ENCODE measurements at places on chromosomes 4 and X.

- no peak for DNase-seq
Measured at GRCh38 chr4:20386001-20386740, 134.5 kb downstream of the SLIT2 start.

DNA sequence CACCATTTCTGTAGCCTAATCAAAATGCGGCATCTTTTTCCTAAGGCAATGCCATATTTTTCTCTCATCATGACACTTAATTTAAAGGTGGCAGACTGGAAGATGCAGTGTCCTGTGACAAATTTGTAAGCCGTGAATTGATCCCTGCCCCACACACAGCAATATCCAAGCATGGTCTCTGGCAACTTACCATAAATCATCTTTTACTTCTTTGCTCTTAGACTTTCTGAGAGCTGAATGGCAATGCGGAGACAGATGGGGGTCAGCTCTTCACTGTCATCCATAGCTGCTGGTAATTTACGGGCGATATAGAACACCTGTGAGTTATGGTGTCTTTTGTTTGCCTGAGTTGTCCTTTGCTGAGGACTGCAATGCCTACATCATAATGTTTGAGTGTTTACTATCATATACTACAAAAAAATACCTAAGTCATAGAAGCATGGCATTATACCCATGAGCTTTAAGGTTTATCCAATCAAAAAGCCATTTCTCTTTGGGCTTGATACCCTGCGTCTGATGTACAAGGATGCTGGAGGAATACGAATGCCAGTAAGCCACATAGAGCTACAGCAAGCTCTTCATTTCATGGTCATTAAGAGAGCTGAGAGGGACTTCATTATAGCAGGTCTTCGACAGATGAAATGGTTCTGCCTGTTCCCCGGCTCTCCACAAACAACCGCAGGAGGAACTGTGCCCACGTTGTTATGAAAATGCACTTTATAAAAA is 148.1 kb downstream of the TRIML1 start:
- no peak for DNase-seq

GRCh38 chrX:39356119-39356807 is 555.0 kb downstream of the MID1IP1 start:
- DNase-seq, result no peak

- DNase-seq, result no peak
Measured at GRCh38 chrX:72307646-72308051, 1.9 kb upstream of the CITED1 start.

- DNase-seq, result no peak
Measured at GRCh38 chr4:110294165-110294564, 95.8 kb upstream of the ELOVL6 start.

DNA sequence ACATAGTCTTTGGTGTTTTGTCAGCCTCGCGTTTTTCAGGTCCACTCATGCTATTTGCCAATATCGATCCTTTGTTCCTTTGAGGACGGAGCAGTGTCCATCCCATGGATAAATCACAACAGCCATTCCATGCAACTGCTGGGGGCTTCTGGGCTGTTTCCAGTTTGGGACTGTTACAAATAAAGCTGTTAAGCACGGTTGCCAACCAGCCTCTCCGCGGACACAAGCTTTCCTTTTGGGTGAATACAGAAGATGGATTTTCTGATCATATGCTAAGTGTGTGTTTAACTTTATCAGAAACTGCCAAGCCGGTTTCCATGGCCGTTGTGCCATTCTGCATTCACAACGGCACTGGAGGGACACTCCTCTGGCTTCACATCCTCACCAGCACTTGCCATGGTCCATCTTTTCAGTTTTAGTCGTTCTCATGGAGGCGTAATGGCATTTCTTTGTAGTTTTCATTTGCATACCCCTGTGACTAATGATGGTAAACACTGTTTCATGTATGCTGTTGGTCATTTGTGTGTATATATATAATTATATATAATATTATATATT is 67.8 kb downstream of the ABLIM2 start:
- DNase-seq, result no peak

- DNase-seq, result no peak
Measured at GRCh38 chr4:69524706-69525105, 29.0 kb upstream of the UGT2B4 start.

- DNase-seq, result peak; percentile 48
Measured at GRCh38 chr4:57163530-57164459, 53.6 kb upstream of the IGFBP7 start.

DNA sequence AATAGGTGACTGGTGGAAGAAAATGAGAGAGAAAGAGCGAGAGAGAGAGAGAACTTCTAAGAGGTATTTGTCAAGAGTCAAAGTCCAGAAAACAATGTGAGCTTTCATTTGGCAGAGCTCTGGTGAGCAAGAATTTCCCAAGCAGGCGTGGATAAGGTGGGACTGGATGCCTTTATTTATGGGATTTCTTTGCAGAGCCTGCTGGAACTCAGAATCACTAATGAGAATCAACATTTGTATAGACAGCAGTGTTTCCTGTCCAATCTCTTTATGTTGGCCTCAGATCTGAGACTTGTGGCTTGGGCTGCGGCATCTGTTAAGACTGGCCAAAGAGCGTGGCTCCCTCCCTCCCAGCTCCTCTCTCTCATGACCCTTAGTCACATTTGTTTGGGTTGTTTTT is 67.9 kb upstream of the TBL1X start:
- DNase-seq, result no peak

DNA sequence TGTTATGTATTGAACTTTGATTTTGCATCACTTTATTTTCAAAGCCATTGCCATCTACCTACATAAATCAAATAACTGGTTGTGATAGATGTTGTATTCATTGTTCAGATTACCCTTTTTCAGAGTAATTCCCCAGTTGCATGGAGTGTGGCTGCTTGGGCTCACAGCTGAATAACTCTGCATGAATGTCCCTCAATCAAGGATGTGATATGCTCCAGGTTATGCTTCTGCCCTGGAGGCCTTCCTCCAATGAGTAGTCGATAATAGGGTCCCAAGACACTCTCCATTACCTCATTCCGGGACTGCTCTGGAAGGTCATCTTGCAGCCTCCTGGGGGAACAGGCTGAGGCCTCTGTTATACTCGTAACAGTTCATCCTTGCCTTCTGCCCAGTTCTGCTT is 251.8 kb downstream of the ADGRL3 start:
- no peak for DNase-seq

- DNase-seq, result no peak
Measured at GRCh38 chrX:69504626-69505612, 793 bp downstream of the NALF2 start.

GRCh38 chr4:114320126-114320525 is 278.5 kb upstream of the UGT8 start:
- DNase-seq, result no peak

GRCh38 chrX:9676738-9677097 is 88.9 kb downstream of the GPR143 start:
- no peak for DNase-seq

DNA sequence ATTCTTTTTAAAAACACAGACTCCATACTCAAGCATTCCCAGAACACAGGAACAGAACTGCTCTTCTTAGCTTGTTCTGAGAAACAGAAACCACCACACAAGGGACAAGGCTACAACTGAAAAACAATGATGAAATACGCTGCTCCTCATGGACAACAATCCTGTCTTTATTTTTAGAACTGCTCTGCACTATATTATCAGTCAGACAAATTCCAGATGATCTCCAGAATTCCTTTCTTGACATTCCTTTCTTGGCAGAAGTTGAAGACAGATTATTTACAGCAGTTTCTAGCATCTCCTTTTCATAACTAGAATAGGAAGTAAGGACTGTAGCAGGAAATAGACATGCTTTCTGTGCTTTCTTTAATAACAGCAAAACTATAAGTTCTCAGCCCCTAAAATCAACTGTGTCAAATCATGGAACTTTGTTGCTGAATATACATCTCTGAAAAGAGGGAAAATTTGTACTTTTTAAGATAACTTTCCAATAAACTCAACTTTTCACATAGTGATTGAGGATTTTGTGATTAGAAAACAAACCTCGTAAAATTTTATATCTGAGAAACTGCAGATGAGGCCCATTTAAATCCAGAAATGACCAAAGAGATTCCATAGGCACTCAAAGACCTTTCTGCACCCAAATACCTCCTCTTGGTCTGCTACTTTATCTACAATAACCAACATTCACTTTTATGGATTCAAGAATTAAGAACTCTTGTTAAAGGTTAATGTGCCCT is 35.9 kb downstream of the ANTXR2 start:
- peak; percentile 31 for DNase-seq

- DNase-seq, result no peak
Measured at GRCh38 chr4:71694961-71695360, 88.9 kb downstream of the GC start.

- no peak for DNase-seq
Measured at GRCh38 chr4:2320746-2321145, 58.8 kb upstream of the MXD4 start.

DNA sequence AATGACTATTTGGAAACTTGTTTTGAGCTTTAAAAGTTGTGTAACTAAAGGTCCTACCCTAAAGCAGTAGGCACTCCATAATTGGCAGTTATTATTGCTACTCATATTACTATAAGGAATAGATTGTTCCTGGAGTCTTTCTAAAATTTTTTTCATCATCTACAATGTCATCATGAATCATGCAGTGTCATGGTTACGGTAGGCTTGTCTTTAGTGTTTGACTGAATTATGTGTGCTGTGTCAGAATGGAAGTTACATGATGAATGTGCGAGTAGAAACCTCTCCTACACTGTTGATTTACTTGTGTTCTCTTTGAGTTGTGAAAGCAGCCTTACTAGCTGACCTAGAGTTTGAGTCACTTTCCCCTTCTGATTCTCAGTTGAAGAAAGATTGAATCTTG is 1099.9 kb downstream of the RAPGEF2 start:
- DNase-seq, result no peak

GRCh38 chr4:150600812-150601445 is 19.0 kb downstream of the MAB21L2 start:
- DNase-seq, result no peak

GRCh38 chrX:108582151-108582550 is 142.5 kb downstream of the COL4A5 start:
- DNase-seq, result no peak

DNA sequence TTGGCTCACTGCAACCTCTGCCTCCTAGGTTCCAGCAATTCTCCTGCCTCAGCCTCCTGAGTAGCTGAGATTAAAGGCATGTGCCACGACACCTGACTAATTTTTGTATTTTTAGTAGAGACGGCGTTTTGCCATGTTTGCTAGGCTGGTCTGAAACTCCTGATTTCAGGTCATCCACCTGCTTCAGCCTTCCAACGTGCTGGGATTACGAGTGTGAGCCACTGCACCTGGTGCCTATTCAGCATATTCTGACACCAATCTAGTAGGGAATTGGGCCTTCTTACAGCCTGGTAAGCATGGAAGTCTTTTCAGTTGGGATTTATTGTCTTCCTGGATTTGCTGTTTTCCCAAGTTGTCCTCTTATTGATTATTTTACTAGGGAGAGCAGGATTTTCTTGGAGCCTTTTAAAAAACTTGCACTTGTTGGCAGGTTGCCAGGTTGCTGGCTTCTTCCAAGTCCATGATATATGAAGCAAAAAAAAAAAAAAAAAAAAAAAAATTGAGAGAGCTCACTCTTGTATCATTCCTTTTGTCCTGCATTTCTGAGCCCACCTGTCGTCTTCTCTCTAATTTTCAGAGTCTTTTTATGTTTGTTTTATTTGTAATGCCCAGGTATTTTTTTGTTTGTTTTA is 43.7 kb downstream of the TMPRSS11E start:
- no peak for DNase-seq

GRCh38 chr4:76821641-76822040 is 76.3 kb downstream of the SOWAHB start:
- DNase-seq, result no peak

DNA sequence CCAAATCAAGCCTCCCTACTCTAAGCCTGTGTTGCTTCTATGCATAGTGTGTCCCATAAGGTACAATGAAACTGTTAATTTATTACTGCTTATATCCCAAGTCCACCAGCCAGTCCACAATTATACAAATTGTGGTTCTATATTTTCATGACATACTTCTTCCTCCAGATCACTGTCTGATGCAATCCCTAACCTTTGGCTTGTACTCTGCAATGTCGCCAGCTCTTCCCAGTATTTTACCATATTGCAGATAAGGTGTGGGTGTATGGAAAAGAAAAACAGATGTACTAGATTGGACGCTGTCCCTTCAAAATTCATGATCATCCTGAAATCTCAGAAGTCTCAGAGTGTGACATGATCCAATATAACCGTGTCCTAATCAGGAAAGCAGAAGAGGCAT is 286.2 kb downstream of the GASK1B start:
- DNase-seq, result no peak

GRCh38 chrX:105882581-105883275 is 60.4 kb downstream of the NRK start:
- DNase-seq, result no peak

All from DND-41 (cell line).